ENCODE measurements at places on chromosomes 13 and 19.

GRCh38 chr13:43905435-43906031 is 25.8 kb downstream of the LACC1 start:
- no peak for DNase-seq

DNA sequence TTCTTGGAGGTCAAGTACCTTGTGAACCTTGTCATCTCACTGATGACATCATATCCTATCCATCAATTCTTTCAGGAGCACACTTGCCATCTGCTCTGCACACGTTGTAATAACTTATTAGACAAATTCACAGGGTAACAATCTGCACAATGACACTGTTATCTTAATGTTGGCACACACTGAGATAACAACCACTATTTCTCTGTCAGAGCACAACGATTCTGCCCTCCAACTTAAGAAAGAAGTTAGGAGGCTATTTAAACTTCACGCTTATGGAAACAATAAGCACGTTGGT is 351.3 kb downstream of the DACH1 start:
- no peak for DNase-seq

DNA sequence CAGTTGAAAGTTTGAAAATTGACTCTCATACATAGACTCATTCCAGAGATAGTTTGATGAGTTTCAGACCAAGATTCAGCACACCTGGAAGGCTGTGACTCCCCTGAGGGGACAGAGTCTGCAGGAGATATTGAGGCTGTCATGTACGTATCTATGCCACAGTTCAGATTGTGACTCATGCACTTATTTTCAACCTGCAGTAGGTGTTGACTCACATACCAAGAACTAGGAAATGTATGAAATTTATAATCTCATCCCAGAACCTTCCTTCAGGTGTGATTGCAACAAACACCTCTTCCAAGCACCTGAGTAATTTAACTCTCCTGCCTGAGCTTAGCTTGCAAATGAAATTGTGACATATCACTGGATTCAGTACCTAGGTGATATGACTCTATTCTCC is 64.4 kb upstream of the ZNF43 start:
- no peak for DNase-seq

GRCh38 chr13:41409611-41410010 is 47.7 kb upstream of the RGCC start:
- DNase-seq = no peak

DNA sequence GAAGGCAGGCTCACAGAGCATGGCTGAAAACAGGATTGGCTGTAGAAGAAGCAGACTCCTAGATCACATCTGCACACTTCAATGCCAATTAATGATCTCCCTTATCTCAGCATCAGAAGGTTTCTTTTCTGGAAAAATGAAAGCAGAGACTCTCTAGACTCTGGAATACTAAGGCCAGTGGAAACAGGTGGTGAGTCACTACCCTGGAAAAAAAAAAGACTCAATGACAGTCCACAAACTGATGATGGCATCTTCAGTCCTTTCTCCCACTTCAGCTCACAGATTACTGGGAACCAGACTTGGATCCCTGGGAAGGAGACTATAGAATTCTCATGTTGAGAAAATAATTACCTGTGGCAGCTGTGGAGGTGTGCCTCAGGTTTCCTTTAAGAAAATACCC is 47.5 kb upstream of the MBNL2 start:
- DNase-seq = no peak

DNA sequence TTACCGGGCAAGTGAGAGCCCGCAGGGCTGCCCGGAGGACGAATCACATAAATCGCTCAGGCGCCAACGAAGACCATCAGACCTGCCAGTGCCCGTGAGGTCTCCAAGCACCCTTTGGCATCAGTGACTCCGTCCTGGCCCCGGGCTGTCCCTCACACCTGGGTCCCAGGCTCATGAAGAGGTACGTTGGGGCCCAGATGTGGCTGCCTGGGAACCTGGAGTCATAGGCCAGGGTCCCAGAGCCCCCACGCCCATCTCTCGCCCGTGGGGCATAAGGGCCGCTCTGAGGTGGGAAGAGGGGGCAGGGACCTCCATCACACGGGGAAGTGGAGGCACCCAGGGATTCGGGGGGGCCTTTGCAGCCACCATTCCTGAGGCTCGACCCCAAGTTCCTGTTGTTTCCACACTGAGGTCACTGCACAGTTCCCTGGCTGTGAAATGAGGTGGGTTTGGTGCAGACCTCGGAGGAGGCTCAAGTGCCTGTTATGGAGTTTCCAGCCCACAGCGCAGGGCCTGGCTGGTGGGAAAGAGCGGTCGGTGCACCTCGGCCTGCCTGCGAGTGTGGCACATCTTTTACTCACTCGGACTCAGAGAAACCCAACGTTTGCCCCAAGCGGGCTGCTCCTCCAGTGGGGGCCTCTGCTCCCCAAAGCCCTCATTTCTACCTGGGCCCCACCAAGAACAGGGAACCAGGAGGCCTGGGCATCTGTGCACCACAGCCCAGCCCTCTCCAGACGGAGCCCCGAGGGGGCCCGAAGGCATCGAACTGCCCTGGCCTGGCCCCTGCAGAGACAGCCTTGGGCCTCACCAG is 35.9 kb upstream of the C13orf46 start:
- no peak for DNase-seq

DNA sequence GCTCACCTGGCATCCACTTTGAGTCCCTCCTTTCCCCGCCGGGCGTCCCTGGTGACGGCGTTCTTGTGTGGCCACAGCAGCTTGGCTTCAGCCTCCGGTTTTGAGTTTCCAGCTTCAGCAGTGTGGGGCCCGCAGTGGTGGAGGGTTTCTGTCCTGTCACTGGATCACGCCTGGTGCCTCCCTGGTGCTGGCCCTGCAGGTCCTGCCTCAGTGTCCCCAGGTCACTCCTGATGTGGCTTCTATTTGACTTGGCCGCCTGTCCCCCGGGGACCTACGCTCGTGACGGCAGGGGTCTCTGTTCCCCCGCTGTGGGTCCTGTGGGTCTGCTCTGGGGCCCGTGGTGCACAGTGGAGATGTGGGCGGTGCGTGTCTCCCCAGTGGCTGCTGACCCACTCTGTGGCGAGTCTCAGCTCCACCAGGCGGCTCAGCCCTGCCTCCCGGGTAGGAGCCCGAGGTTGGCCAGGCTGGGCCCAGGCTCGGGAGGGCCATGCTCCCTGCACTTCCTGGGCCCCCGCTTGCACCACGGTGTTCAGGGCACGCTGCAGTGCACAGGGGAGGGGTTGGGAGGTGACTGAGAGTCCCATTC is 1.9 kb downstream of the ATP4B start:
- DNase-seq = no peak

GRCh38 chr19:52099497-52100138 is 4.1 kb upstream of the ZNF841 start:
- DNase-seq = no peak

DNA sequence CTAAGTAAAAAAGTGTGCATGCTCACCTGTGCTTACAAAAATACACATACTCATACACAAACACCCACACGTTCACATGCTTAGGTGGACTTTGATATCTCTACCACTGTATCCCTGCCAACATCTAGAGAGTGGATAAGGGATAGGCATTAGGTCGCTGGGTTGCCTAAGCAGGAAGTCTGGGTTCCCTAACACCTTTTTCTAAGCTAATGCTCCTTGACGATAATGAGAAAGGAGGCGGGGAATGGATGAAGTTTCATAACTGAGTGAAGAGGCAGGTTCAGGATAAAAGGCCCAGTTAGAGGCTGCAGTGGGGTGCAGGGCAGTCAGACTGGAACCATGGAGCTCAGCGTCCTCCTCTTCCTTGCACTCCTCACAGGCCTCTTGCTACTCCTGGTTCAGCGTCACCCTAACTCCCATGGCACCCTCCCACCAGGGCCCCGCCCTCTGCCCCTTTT is 41.9 kb upstream of the CYP2A7 start:
- DNase-seq = no peak

- peak; percentile 86 for DNase-seq
Measured at GRCh38 chr13:98476538-98476966, 100.4 kb downstream of the STK24 start.

Measured in stimulated activated CD4-positive, alpha-beta T cell treated with anti-CD3 and anti-CD28 coated beads, Interleukin-15, amount 100 ng/mL, for 48 hours (primary cell).